COR-L47 (cell line): ENCODE measurements at places on chromosomes 13 and 19.

DNA sequence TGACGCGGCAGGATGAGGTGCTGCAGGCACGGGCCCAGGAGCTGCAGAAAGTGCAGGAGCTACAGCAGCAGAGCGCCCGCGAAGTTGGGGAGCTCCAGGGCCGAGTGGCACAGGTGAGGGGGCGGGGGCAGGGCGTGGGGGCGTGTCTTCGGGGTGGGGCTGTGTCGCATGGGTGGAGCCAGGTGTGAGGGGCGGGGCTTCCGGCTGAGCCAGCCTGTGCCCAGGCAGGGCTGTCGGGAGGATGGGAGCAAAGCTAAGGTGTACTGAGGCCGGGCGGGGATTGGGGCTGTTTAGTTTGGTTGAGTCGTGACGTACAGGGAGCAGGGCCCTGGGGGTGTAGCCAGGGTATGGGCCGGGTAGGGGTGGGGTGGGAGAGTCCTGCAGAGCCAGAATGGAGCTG lies 62.3 kb downstream of the KCNC3 start:
- no peak for DNase-seq

DNA sequence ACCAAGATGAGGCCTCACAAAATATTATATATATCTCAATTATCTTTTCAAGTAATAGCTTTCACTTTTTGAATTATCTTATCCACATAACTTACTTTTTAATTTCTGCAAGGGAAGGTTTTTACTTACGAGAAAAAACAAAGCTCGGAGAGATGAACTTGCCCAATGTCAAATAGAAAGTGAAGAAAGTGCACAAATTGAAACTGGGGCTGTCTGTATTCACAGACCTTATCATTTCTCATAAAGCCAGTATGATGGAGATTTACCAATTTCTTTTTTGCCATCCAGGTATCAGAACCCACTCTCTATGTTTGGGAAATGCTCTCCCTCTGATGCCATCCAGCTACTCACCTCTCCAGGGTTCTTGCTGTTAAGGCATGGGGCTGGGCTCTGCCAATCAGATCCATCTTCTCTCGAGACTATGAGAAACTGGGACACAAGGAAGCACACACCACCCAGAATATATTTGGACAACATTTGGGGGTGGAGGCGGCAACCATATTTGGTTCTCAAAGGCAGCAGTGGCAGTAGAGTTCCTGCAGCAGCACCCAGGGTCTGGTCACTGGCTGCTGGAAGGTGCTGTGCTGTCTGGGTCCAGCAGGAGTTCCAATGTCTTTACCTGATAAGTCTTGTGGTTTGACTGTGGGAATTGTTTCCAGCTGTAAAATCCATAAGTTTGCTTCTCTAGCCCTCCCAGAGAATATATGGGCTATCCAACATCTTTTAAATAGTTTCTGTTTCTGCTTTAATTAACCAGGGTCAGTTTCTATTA lies 45.8 kb upstream of the SCEL start:
- DNase-seq, result no peak

- DNase-seq, result no peak
These were observed 39.9 kb downstream of the STARD13 start for GRCh38 chr13:33245505-33246158.

- DNase-seq, result no peak
These were observed 10.3 kb downstream of the CEACAM8 start for GRCh38 chr19:42584466-42584865.

DNA sequence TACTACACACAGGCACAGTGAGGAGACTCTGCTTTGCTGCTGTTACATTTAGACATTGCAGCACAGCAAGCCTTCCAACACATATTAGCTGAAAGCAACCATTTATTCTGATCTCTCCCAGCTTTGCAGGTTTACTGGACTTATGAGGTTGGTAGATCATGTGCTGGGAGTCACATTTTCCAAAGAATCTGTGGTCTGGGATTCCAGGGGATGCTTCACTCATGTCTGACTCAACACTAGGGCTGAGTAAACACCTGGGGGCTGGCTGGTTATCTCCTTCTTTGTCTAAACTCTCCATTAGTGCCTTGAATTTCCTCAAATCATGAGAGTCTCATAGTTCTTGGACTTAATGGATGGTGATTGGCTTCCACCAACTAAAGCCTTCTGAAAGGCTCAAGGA lies 5.4 kb upstream of the LGALS13 start:
- no peak for DNase-seq

DNA sequence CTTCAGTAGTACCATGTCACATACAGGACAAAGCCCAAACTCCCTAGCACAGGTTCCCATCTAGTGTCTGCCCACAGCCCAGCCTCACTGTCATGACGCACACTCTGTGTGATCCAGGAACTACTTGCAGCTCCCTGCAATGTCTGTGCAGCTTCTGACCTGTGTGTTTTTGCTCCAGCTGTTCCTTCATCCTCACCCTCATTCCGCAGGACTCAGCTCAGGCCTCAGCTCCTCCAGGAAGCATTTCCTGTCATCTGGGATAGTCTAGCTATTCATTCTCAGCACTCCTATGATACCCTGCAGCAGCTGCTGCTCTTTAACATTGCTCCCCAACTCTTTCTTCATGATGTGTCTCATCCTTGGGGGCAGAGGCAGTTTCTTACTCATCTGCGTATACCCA lies 56.1 kb downstream of the ENOX1 start:
- no peak for DNase-seq

DNA sequence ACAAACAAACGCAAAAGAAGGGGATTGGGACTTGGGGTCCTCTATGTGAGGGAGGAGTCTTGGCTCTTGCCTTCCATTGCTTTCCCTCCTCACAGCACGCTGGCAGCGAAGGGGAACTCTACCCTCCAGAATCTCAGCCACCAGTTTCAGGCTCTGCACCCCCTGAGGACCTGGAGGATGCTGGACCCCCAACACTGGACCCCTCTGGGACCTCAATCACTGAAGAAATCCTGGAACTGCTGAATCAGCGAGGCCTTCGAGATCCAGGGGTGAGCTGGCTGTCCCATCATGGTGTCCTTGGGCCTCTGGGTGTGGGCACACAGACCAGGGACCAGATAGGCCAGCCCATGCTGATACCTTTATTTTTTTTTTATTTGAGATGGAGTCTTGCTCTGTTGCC lies 9.6 kb downstream of the PLEKHG2 start:
- no peak for DNase-seq

- no peak for DNase-seq
These were observed 744 bp downstream of the ZNF805 start for GRCh38 chr19:57241176-57241575.

DNA sequence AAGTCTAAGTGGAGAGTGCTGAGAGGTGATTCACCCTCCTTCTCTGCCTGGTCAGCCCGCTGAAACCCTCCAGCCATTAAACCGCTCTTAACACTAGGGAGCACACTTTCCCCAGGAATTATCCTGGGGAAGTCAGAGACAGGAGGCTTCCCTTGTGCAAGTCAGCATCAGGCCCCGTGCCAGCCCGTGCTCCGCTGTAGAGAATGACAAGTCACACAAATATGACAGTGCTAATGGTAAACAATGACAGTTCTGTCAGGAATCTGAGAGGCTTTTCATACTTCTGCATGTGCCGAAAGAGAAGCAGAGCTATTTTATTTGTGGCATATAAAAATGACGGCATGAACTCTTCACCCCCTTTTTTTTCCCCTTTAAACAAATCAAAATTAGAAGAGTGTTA lies 816.9 kb upstream of the SLC10A2 start:
- DNase-seq, result peak; percentile 84

DNA sequence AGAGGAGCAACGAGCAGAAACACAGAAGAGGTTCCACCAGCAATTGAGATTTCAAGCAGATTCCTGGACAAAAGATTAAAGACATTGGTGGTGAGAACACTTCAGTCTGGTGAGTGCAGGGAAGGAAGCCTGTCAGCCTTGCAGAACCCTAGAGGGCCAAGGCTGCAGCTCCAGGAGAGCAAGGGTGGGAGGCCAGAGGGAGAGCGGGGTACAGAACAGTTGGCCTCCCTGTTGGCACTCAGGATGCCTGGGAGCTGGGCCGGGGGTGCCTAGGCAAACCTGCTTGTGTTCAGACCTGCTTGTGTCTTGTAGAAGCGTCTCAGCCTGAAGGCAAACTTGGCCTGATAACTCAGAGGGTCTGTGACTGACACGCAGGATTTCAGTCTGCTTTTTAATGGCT lies 5.1 kb upstream of the LIN7B start:
- no peak for DNase-seq

DNA sequence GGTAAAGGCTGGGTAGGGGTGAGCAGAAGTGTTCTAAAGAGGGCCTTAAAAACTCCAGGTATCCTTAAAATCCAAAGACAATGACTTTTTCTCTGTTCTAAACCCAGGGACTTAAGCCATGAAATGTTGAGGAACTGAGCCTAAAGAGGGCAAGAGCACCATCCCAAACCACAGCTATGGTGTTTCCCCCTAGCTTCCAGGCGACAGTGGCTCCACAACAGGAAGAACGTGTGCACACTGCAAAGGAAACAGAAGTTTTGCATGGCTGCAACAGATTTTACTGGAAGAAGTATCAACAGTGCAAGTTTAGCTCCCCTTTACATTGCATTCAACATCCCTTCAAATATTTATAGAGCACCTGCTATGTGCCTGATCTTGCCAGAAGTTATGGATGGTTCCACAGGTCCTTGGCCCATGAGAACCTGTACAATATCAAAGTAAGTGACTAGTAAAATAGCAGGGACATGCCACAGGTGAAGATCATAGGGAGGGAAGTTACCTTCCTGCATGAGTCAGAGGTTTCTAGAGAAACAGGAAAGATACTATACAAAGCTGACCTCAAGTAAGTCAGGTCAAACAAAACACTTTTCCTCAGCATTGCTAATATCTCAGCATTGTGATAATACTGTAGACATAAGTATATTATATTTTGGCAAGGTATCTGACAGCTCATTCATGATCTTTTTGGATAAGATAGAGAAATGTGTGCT lies 8.4 kb upstream of the KCTD12 start:
- DNase-seq, result no peak

- DNase-seq, result no peak
These were observed 213.5 kb downstream of the DIAPH3 start for GRCh38 chr13:59950266-59950665.
